ENCODE measurements at places on chromosomes 2 and 18.

DNA sequence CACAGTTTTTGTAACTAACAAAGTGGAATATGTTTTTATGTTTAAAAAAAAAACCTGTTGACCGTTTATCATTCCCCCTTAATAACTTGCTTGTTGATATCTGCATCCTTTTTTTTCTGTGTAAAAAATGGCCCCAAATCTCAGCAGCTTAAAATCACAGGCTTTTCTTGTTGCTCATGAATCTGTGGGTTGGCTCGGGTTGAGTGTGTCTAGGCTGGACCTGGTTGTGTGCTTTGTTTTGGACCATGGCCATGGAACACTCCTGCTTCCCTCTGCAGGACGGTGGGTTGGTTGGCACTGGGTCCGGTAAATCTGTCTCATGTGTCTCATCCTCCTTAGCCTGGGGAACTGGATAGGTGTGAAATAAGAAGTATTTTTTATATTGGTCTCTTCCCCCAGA, 139.0 kb upstream of the LINC00305 start:
- DNase-seq: no peak

DNA sequence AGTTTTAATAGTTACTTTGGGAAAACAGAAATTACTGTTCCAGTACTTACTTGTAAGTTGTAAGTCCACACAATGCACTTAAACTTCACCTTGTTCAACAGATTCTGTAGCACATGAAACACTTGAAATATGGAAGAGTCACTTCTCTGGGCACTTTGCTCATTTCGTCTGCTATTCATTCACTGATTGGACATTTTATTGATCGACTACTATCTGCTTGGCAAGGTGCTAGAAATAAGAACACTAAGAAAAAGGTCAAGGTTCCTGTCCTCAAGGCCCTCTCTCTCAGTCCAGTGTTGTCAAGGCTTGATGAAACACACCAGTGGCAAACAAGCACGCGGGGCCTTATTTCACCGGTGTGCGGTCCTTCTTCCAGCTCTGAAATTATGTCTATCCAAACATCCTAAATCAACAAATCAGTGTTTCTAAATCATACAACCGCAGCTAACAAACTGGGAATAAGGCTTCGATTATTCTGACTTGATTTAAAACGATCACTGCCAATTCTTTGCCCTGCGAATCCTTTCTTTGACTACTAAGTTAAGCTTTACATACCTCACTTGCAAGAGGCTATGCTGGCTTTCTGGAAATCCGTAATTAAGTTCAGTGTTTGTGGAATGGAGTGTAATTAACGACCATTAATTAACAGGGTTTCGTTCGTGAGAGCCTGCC, 780 bp upstream of the ITGAV start:
- DNase-seq: no peak

DNA sequence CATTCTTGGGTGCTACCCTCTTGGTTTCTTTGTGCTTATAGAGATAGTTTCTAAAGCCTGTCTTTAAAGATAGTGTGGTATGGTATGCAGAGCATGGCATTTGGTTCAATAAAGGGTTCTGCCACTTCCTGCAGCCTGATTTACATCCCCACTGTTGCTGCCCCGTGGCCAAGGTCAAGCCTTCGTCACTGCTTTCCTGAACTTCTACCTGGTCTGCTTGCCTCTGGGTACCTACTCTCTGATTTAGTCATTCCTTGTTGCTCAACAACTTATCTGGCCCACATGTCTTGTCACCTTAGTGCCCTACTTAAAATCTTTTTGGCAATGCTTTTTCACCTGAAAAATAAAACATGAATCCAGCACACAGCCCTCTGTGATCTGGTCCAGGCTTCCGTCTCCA, 352.9 kb downstream of the LPIN1 start:
- no peak for DNase-seq

DNA sequence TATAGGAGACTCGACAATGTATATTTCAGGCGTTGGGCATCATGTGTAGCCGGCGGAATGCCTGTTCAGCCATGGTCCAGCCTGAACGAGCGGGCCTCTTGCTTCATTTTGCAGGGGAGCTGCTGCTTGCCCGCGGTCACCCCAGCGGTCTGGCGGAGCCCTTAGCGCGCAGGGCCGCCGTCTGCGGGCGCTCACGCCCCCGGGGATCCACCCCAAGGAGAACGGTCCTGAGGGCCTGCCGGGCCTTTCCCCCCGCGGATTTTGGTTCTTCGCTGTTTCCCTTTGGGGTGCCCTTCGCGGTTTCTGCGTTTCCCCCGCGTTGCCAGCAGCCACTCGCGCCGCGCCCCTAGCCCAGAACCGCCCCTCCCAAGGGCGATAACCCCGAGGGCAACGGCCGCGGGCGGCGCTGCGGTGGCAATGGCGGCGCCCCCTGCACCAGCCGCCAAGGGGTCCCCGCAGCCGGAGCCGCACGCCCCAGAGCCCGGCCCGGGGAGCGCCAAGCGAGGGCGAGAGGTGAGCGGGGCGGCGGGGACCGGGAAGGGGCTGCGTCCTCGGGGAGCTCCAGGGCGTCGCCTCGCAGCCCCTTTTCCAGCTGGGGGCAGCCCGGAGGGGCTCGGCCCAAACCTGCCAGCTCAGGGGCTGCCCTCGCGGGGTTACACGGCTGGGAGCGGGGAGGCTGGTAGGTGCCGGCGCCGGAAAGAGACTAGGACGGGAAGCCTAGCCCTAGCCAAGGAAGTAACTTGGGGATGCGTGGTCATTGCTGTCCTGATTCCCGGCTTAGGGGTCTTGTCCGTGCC, at the start of gene MFSD2B:
Gene MFSD2B, plus strand, starts transcription at position 406 of the 797 bp plus-strand sequence. Its CDS starts 12 bp downstream, at position 418.
- DNase-seq: no peak

- DNase-seq: no peak
Observed at GRCh38 chr2:178827739-178828485, 20.7 kb upstream of the TTN start.

DNA sequence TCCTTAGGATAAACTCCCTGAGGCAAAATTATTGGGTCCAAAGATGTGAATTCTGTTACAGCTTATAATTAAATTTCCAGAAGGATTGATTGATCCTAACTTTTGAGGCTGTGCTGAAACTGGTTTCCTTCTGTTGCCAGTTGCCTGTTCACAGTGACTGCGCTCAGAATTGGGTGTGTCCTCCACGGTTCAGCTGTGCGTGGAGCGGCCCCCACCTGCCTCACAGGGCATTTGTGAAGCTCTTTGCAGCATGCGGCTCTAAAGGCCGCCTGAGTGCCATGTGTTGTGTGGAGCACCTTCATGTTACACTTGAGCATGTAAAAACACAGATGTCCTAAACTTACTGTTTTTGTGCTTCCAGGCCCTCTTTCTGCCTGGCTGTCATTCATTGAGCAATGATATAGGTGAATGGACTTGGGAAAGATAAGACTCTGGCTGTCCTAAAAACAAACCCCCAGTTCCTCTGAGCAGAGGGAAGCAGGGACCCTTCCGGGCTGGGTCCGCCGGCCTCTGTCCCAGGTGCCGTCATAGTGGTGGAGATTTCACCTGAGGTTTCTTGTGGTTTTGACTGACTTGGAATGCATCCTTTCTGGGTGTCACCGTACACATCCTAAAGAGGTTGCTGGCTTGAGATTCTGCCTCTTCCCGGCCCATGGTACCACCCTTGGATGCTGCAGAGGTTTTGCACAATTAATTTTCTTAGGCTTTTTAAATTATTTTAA, 173.6 kb downstream of the LDLRAD4 start:
- no peak for DNase-seq

DNA sequence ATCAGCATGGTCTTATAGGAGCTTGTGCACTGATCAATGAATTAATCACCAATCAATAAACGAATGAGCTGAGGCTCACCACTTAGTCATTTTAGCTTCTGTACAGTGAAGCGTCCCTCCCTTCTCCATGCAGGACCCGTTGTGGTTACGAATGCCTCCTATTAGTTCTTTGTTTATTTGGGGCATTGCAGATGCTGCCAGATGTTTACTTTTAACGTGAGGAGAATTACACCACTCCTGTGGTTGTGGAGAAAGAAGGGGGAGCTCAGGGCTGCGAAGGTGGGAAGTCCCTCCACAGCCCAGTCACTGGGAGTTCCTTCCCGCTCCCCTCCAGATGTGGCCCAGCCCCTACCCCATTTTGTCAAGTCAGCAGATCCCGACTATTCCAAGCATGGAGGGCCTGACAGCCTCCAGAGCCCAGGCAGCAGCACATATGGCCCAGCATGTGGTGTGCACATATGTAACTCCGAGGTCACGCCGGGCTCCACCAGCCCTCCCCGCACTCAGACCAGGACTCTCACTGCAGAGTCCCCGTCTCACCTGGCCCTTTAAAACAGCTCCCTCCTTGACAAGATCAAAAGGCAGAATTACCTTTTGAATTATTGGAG, 20.9 kb downstream of the PKDCC start:
- no peak for DNase-seq

- no peak for DNase-seq
Observed at GRCh38 chr2:86204458-86204857, 5.2 kb downstream of the MRPL35 start.

DNA sequence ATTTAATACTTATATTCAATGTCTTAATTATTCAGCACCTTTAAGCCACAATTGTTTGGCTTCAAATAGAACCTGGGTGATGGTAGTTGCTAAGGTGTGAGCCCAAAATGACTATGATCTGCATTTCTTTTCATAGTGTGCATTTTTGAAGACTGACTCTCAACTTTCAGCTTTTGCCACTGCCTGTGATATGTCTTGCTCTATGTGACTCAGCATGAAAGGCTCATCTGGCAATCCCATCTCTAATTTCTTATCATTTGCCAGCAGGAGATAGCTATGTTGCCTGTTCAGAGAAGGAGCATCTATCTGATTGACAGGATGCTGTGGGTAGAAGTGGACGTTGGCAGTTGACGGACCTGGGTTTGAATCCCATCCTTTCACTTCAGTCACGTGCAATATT, 34.5 kb upstream of the CCDC93 start:
- no peak for DNase-seq

- no peak for DNase-seq
Observed at GRCh38 chr2:218885981-218886947, 5.6 kb downstream of the WNT10A start.

GRCh38 chr2:207409517-207409916, 120.2 kb upstream of the CREB1 start:
- DNase-seq: no peak

GRCh38 chr2:205633994-205634393, 48.3 kb upstream of the NRP2 start:
- no peak for DNase-seq

GRCh38 chr2:63614448-63614968, 25.7 kb downstream of the MDH1 start:
- no peak for DNase-seq

DNA sequence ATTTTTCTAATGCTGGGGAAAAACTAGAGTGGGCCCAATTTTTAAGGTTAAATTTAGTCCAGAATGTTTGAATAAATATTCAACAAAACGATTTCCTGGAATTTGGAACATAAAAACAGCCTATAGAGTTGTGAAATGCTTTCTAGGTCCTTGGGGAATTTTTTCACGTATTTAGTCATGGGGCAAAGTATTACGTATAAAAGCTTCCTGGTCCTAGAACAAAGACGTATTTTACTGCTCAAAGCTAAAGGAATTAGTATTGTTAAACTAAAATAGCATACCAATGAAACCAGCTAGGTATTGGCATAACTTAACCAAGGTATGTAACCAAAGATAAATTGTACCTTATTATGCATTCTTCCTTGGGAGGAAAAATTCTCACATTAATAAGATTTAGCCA, 1.6 kb downstream of the SESTD1 start:
- no peak for DNase-seq

- no peak for DNase-seq
Observed at GRCh38 chr2:32835148-32835547, 111.6 kb upstream of the LTBP1 start.

- no peak for DNase-seq
Observed at GRCh38 chr18:23824240-23824639, 135.0 kb downstream of the LAMA3 start.

DNA sequence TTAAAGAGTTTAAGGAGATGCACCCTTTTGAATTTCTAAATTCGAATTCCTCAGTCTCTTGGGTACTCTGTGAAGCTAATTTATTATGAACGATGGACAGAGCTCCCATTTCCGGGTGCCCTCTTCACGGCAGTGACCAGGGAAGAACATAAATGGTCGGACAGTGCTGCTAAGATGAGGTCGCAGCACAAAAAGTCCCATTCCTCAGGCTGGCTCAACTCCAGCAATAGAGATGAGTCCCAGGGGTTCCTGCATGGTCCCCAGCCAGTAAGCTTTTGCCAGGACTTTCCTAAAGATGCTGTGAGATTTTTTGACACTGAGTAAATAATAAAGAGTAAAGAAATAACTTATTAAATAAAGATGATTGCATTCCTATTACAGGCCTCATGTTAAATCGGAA, 43.0 kb upstream of the STK39 start:
- DNase-seq: no peak

- no peak for DNase-seq
Observed at GRCh38 chr2:28225473-28226080, 167.1 kb upstream of the FOSL2 start.

DNA sequence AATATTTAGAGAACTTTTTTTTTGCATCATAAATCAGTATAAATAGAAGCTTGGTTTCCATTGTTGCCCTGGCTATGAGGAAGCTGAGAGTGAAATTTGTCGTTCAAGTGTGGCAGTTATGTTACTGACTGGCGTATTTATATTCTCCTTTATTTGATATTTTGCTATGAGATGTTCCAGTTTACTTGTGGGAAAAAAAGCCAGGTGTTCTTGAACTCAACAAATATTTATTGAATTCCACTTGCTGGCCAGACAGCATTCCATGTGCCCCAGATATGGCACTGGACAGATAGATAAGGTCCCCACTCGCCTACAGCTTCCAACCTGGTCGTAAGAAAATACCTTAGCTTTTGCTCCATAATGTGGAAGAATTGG, 44.7 kb downstream of the NEDD4L start:
- no peak for DNase-seq

GRCh38 chr2:25431604-25432003, 89.9 kb upstream of the DNMT3A start:
- no peak for DNase-seq

DNA sequence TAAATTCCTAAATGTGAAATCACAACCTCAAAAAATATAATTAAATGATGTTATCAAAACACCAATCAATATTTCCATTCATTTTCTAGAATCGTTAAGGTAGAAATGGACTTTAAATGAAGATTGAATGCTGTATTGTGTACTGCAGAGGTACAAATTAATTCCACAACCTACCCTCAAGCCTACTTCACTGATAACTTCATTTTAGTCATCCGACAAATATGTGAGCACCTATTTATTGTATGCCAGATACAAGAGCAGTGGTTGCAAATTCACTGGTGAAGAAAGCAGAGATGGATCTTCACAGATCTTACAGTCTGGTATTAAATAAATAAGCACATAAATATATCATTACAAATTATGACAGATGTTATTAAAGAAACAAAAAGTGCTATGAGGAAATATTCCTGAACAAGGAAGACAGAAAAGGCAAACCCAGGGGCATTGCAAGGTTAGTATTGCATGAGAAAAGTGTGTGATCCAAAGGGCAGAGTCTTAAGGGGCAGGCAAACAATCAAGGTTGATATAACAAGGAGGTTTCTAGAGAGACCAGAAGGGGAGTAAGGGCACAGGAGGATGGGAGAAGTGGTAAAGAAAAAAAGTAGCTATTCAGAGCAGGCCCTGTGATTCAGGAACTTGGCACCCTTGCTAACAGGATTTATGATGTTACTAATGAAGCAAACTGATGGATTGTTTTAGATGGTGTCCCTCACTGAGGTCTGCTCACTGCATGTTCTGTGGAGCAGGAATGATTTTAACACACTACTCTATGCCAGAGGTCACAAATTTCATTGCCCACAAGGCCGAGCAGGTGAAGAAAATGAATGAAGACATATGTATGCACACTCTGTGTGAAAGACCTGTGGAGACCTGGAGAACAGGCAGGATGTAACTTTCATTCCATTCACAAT, 128.0 kb upstream of the CCDC150 start:
- DNase-seq: no peak

- no peak for DNase-seq
Observed at GRCh38 chr2:112548980-112549379, 6.7 kb downstream of the POLR1B start.

Measured in HL-60 (cell line).